ENCODE measurements at places on chromosomes 2 and 18. TPM values are rescaled to one million over a fixed set of nuclear protein-coding genes. Genes with fewer than 3 reads are reported as not detected.

DNA sequence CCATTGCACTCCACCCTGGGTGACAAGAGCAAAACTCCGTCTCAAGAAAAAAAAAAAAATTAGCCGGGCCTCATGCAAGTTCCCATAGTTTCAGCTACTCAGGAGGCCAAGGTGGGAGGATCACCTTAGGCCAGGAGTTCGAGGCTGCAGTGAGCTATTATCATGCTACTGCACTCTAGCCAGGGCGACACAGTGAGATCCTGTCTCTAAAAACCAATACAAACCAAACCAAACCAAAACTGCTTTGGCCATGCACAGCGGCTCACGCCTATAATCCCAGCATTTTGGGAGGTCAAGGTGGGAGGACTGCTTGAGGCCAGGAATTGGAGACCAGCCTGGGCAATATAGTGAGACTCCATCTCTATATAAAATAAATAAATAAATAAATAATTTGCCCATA, 19.1 kb downstream of the NIFK start:
- DNase-seq, result no peak

Gene CTIF
- 74.4 TPM for total RNA-seq

Gene DNAJC5G
- not detected for total RNA-seq

DNA sequence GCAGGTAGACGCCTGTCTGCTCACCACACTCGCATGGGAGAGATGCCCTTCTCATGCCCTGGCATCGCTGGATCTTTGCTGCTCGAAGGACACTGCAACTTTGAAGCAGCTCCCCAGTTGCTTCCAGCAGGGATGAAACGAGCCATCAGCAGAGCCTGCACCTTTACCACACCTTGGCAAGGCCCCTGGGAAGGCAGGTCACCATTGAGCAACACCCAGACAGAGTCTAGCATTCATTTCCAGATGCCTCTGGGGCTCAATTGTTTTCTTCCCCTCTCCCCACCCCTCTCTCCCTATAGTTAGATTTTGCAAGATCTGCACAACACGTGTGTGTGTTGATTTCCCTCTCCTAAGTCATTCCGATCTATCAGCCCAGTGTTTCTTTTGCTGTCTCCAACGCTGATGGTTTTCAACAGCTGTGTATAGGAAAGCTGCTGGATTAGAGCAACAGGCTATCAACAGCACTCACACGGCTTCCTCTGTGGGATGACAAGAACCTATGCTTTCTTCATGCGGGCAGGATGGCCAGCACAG, 25.6 kb upstream of the INHBB start:
- DNase-seq, result no peak

DNA sequence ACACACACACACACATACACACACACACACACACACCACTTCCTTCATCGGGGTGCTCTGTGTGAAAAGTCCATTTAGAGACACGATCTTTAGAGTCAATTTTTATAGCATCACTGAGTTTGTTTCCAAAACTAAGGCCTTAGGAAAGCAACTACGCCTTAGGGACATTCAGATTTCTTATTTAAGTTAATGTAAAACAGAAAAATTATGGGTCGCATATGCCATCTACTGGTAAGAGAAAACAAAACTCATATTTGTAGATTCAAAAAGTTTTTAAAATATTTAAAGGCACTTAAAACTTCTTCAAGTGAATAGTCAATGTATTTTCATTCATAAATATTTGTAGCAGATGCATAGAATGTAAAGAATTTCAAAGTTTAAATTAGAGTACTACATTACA, 166.2 kb downstream of the ATAD2B start:
- DNase-seq, result no peak

GRCh38 chr2:161128885-161129284, 31.3 kb upstream of the TANK start:
- DNase-seq, result no peak

DNA sequence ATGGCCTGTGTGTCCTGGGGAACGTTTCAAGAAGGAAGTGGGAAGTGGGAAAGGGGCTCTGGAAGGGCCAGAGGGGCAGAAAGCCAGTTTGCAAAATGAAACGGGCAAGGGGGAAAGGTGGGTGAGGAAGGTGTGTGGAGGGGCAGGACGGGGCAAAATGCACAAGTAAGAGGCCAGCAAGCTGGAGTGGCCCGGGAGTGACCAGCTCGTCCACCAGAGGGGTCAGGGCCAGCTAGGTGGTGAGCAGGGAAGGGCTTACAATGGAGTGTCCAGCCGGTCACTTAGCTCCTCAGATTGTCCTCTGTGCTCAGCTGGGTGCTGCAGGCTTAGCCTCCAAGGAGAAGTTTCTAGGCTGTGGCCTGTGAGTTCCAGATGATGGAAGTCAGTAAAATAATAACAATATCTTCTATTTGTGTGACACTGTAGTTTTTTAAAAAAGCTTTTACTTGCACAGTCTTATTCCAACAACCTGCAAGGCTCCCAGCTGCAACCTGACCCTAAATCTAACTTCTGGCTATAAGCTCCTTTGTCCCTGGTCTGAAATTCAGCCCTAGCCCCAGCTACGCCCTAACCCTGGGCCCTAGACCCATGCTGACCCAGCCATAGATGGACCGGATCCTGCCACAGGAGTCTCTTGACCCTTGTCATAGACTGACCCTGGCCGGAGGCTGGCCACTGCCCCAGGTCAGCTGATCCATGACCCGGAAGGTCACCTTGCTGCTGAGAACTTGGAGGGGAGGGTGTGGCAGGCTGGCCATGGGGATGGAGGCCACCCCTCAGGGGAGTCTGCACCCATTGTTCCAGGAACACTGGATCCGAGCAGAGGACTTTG, 29.2 kb downstream of the MYO7B start:
- DNase-seq, result no peak

Gene ADD2
- total RNA-seq, result 0.33 TPM

DNA sequence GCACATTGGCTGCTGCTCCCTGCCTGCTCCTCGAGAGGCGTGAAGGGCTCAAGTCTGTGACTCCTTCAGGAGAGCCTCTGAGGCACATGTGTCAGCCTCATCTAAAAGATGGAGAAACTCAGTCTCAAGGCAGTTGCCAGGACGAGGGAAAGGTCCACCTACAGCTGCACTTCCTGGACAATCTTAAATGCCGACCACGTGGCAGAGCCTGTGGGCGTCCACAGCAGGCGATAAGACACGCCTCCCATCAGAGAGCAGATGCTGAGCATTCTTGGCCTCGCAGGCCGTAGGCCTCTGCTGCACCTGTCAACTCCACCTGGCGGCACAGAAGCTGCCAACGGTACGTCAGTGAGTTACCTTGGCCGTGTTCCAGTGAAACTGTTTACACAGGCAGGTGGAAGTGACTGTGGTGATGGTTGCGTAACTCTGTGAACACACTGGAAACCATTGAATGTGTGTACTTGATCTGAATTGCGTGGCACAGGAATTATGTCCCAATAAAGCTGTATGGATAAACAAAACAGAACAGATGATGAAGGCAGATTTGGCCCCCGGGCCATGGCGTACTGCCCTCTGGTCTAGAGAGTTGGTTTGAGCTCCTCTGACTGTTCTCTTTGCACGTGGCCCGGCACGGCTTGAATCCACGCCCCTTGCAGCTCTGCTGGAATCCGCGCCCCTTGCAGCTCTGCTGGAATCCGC, 114.5 kb downstream of the RNF144A start:
- DNase-seq, result peak; percentile 85

DNA sequence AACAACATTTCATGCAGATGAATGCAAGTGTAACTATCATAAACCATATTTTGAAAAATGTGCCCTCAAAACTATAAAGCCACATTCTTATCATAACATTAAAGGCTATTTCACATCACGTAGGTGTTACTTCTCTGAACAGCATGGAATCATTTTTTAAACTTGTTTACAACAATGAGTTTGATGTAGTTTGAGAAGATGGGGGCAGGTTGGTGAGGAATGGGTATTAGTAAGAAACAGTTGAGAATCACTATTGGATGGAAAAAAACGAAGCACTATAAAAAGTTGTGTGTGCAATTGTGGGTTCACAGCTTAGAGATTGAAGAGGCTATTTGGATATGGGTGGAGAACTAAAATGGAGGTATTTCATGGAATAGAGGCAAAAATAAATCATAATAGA, 569.1 kb downstream of the ARHGAP15 start:
- DNase-seq, result no peak

- DNase-seq, result no peak
Measured at GRCh38 chr18:56468396-56468795, 170.0 kb downstream of the TXNL1 start.

Gene DCDC2C
- total RNA-seq, result not detected
